ENCODE measurements at places on chromosomes 12 and 14. TPM values are rescaled to one million over a fixed set of nuclear protein-coding genes. Genes with fewer than 3 reads are reported as not detected.

DNA sequence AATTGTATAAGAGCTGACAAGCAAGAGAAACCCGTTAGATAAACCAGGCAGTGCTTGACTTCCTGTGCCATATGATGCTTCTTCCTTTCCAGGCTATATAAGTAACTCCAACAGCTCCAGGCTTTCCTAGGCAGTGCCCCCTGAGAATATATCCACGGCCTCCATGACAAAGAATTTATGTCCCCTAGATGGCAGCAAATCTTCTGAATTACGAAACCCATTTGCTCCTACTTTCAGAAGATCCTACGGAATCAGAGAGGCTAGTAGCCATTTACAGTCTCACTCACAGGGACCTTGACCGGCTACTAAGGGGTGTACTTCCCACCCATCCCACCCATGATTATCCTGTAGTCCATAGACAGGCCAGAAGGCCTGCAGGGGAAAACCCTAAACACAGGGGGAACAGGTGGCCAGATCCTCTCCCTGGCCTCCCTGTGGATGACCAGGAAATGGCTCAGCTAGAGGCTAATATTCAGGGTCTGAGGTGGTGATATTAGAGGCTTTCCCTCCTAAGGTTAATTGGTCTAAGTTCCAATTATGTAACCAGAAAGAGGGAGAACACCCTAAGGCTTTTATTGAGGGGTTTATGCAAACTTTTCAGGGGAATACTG is 77.2 kb upstream of the DCD start:
- H3K4me1 ChIP-seq = peaks cover 11% of the 10 kb centered on the region
- no peaks in the 10 kb centered on the region for H3K27me3 ChIP-seq
- no peak overlapping the region for H3K27ac ChIP-seq
- H3K36me3 ChIP-seq = no peaks in the 10 kb centered on the region
- H3K4me3 ChIP-seq = no peak overlapping the region
- DNase-seq = peak; percentile 79

DNA sequence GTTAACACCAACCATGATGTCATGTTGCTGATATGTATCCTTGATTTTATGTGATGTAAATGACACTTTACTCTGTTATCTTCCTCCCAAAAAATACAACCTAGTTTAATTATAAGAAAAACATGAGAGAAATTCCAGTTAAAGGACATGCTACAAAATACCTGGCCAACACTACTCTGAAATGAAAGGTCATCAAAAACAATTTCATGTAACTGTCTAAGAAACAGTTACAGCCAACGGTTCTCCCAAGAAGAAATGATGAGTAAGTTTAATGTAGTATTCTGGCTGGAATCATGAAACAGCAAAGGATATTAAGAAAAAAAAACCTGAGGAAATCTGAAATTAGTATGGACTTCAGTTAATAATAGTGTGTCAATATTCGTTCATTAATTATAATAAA is 653.3 kb upstream of the FOXG1 start:
- H3K36me3 ChIP-seq = no peaks in the 10 kb centered on the region
- no peak overlapping the region for H3K4me3 ChIP-seq
- no peak overlapping the region for H3K27ac ChIP-seq
- H3K4me1 ChIP-seq = no peaks in the 10 kb centered on the region
- DNase-seq = no peak

- peaks cover 13% of the 10 kb centered on the region for H3K36me3 ChIP-seq
- H3K27me3 ChIP-seq = no peaks in the 10 kb centered on the region
- H3K4me3 ChIP-seq = peak overlapping the region; percentile 78
- peak; percentile 38 for DNase-seq
- H3K27ac ChIP-seq = no peak overlapping the region
- H3K4me1 ChIP-seq = peaks cover 69% of the 10 kb centered on the region
Measured at GRCh38 chr12:92139634-92140150, 6.0 kb downstream of the BTG1 start.

The HEBP1 gene
- total RNA-seq = 25.2 TPM

The ARHGAP9 gene
- total RNA-seq = 4.6 TPM

The ATN1 gene
- total RNA-seq = 52.8 TPM

The ITGA7 gene
- total RNA-seq = 49.1 TPM

The HSPB8 gene
- 4.7 TPM for total RNA-seq

The ZFHX2 gene
- total RNA-seq = 11.6 TPM

The RDH16 gene
- 0.66 TPM for total RNA-seq

All from GM23338 (cell line).